Subcutaneous adipose tissue (tissue), 4 donors: ENCODE measurements at places on chromosomes 12 and 14. TPM values are rescaled to one million over a fixed set of nuclear protein-coding genes. Genes with fewer than 3 reads are reported as not detected.

Gene GPR84
- 1.1 TPM for total RNA-seq

Gene MON2
- 150 TPM for total RNA-seq

Gene HECTD1
- 222 TPM for total RNA-seq

Gene SDR9C7
- total RNA-seq = not detected

Gene TSFM
- 26.0 TPM for total RNA-seq

Gene ASPG
- not detected for total RNA-seq

Gene CLEC6A
- total RNA-seq = not detected

Gene HSP90B1
- total RNA-seq = 424 TPM

Gene HOXC6
- total RNA-seq = 2.5 TPM

Gene DLK1
- total RNA-seq = not detected

Gene HHIPL1
- total RNA-seq = 2.4 TPM

Gene SERPINA1
- total RNA-seq = 10.4 TPM

Gene SRRM4
- not detected for total RNA-seq
